ENCODE measurements at places on chromosomes 3 and 15.

- peak; percentile 53 for DNase-seq
These were observed 6.1 kb downstream of the TRMT10C start for GRCh38 chr3:101567528-101568317.

- DNase-seq, result no peak
These were observed 314.9 kb upstream of the NECTIN3 start for GRCh38 chr3:110756705-110757104.

GRCh38 chr3:157499342-157499963, 3.8 kb downstream of the VEPH1 start:
- DNase-seq, result no peak

DNA sequence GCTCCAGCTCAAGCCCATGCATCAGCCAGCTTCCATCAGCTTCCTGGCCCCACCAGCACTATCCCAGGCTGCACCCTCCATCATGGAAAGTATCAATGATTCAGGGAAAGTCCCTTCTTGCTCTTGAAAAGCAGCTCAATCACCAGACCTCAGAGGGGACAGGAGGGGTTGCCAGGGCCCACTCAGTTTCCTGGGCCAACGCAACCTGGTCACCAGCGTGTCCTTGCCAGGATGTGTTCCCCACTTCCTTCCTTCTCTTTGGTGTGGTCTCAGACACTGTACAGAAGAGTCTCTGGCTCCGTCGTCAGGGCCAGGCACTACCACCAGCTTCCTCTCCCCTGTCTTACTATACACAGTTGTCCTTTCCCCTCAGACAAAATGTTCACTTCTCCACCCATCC, 3.0 kb downstream of the HDC start:
- peak; percentile 22 for DNase-seq

GRCh38 chr15:29670266-29670665, 152.0 kb downstream of the TJP1 start:
- no peak for DNase-seq

GRCh38 chr3:123620343-123620742, 35.5 kb upstream of the HACD2 start:
- no peak for DNase-seq

DNA sequence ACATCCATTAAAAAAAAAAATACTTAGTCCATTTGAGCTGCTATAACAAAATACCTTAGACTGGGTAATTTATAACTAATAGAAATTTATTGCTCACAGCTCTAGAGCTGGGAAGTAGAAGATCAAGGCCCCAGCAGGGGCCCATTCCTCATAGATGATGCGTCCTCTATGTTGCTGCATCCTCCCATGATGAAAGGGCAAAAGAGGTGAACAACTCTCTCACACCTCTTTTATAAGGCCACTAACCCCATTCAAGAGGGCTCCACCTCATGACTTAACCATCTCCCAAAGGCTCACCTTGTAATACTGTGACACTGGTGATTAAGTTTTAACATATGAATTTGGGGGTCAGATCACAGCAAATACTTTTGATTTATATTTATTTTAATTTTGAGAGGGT, 3.0 kb upstream of the TLNRD1 start:
- no peak for DNase-seq

DNA sequence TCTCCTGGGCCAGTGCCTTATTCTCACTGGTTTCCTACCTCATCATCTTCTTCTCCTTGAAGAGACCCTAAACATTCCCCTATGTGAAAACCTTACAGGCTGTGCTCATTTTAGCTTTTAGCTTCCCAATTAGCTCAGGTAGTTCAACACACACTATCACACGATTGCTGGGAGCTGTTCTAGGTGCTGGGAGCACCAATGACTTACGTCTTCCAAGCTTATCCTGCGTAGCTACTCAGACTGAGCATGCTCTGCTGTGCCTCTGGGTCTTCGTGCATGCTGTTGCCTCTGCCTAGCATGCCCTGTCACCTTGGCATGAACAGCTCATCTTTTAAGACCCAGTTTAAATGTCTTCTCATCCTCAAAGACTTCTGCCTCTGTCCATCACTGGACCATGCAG, 55.7 kb upstream of the APEH start:
- DNase-seq, result no peak

All from activated T-cell treated with anti-CD3 and anti-CD28 coated beads for 4 hours (primary cell).